Inflammatory macrophage treated with lipopolysaccharide for 1 hour (primary cell): ENCODE measurements at places on chromosomes 13 and 19.

- DNase-seq, result no peak
These were observed 44.7 kb downstream of the CACNA1A start for GRCh38 chr19:13461536-13461935.

- DNase-seq, result peak; percentile 78
These were observed 24.9 kb downstream of the SIGLEC7 start for GRCh38 chr19:51166846-51167490.

- DNase-seq, result no peak
These were observed 556.8 kb upstream of the ARGLU1 start for GRCh38 chr13:107124730-107125129.

- no peak for DNase-seq
These were observed 780 bp downstream of the ACP4 start for GRCh38 chr19:50790922-50791467.
